ENCODE measurements at places on chromosomes 2 and 18.

GRCh38 chr2:179272406-179273192 lies 8.0 kb upstream of the SESTD1 start:
- DNase-seq: no peak

DNA sequence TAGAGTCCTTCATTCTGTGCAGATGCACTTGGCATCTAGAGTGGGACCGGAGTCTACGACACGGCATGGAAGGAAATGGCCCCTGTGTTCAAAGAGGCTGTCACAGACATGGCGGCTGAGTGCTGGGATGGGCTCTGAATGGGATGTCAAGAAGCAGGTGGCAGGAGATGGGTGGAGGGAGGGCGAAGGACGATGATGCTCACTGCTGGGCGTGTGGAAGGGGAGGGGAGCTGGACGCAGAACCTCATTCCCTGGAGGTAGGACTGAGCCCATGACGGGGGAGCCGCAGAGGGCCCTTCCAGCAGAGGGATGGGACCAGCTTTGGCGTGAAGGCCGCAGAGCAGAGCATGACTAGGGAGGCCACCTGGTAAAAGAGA lies 18.8 kb upstream of the ALPI start:
- no peak for DNase-seq

DNA sequence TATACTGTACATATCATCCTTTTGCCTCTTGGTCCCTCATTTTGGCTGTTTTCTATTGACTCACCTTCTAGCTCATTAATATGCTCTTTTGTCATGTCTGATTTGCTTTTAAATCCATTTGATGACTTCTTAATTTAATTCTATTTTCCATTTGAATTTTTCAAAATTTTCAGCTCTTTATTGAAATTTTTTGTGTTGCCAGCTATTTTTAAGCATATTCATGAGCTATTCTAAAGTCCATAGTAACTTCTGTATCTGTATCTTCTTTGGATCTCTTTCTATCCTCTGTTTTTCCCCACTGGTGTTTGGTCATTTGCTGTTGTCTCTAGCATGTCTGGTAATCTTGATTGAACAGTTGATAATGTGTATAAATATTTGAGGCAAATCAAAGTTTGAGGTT lies 227.8 kb downstream of the NDUFA10 start:
- no peak for DNase-seq

- no peak for DNase-seq
Observed at GRCh38 chr2:40072442-40073232, 293.6 kb upstream of the THUMPD2 start.

GRCh38 chr2:233082222-233082930 lies 22.2 kb downstream of the INPP5D start:
- DNase-seq: no peak

GRCh38 chr18:32803568-32803967 lies 30.7 kb upstream of the KLHL14 start:
- no peak for DNase-seq

DNA sequence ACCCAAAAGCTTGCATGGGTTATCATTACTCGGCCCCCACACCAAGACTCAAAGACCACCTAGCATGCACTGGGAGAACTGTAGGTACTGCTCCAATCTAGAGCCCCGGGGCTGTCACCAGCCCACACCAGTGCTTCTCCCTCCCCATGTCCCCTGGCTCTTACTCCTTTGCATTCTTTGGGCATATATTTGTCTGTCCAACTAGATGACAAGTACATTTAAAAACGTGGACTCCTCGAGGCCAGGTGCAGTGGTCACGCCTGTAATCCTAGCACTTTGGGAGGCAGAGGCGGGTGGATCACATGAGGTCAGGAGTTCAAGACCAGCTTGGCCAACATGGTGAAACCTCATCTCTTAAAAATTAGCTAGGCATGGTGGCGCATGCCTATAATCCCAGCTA lies 7.8 kb downstream of the AFG3L2 start:
- DNase-seq: no peak

- no peak for DNase-seq
Observed at GRCh38 chr2:73414696-73415095, 29.1 kb downstream of the ALMS1 start.

DNA sequence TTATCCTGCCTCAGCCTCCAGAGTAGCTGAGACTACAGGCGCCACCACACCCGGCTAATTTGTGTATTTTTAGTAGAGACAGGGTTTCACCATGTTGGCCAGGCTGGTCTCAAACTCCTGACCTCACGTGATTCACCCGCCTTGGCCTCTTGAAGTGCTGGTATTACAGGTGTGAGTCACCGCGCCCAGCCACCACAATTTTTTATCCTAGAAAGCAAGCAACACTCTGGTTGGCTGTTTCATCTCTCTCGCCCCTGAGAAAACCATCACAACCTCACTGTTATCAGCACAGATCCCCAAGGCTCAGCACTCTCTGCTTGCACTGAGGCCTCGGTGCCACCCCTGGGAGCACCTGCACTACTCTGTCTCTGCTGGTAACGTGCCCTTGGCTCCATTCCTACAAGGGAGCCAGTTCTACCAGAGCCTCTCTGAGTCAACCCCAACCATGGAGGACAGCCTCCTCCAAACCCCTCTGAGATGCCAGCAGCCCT lies 134.8 kb upstream of the AGAP1 start:
- no peak for DNase-seq

Data from hypothalamus (tissue), 51 donors.